Activated naive CD4-positive, alpha-beta T cell treated with anti-CD3 and anti-CD28 coated beads for 36 hours (primary cell): ENCODE measurements at places on chromosomes 5 and 9.

- no peak overlapping the region for H3K27ac ChIP-seq
- H3K27me3 ChIP-seq = peaks cover 4% of the 10 kb centered on the region
- H3K4me3 ChIP-seq = no peak overlapping the region
- H3K36me3 ChIP-seq = no peaks in the 10 kb centered on the region
Observed at GRCh38 chr9:85142968-85143367, 473.4 kb downstream of the NTRK2 start.

- no peak overlapping the region for H3K4me3 ChIP-seq
- DNase-seq = no peak
- no peak overlapping the region for H3K27ac ChIP-seq
- peaks cover 23% of the 10 kb centered on the region for H3K36me3 ChIP-seq
- no peaks in the 10 kb centered on the region for H3K27me3 ChIP-seq
Observed at GRCh38 chr5:149849966-149850910, 94.4 kb downstream of the PDE6A start.

DNA sequence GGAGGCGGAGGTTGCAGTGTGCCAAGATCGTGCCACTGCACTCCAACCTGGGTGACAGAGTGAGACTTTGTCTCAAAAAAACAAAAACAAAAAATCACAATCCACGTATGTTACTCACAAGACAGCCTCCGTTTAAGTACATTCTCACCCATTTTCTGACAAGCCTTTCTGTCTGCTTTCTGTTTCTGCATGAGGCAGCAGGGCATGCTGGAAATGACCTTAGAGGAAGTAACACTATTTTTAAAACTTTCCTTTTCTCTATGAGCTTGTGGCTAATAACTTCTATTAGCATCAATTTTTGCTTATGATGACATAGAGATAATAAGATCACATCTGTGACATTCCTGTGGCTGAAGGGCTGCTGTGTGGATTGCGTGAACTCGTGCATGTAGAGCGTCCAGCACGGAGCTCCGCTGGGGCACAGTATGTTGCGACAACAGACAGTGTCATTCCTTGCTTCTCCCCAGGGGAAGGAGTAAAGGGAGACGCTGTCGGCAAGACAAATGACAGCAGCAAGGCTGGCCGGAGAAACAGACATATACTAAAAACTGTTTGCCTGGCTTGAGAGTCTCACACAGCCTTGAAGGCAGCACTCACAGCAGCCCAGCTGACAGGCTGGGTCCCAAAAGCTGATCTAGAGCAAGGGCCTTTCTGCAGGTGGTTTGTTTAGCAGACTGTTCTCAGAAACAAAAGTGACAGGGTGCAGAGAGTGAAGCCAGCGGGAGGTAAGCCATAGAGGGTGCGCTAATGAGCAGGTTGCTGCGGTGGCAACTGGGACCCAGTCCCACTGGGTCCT lies 1.6 kb downstream of the BTNL3 start:
- H3K4me3 ChIP-seq = no peak overlapping the region
- no peaks in the 10 kb centered on the region for H3K4me1 ChIP-seq
- peaks cover 24% of the 10 kb centered on the region for H3K27me3 ChIP-seq
- no peak overlapping the region for H3K27ac ChIP-seq

DNA sequence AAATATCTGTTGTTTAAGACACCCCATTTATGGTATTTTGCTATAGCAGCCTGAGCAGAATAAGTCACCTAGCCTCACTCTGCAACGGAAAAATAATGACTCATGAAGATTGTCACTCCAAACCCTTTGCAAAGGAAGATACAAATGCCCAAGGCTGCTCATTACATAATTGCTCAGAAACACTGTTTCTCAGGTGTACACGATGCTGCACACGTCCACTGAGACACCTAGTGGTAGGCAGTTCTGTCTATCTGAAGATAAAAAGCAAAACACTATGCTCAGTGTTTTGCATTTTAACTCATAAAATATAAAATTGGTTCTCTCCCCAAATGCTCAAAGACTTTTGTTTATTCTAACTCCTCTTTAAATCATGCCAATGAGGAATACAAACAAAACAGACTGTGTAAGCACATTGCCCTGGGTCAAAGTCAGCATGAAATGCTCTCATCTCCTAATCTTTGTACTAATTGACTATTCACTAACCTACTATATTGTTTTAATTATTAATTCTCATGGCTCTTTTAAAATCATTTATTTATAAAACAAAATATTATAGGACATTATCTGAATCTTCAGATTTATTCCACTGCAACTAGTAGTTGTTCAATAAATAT lies 7.7 kb upstream of the TSLP start:
- H3K36me3 ChIP-seq = no peaks in the 10 kb centered on the region
- no peak overlapping the region for H3K4me3 ChIP-seq
- peaks cover 31% of the 10 kb centered on the region for H3K27me3 ChIP-seq

GRCh38 chr5:146721073-146721815 lies 157.3 kb downstream of the PPP2R2B start:
- no peak for DNase-seq
- no peaks in the 10 kb centered on the region for H3K4me1 ChIP-seq
- H3K27ac ChIP-seq = no peak overlapping the region
- H3K27me3 ChIP-seq = no peaks in the 10 kb centered on the region

- no peaks in the 10 kb centered on the region for H3K27me3 ChIP-seq
- peaks cover 9% of the 10 kb centered on the region for H3K4me1 ChIP-seq
- DNase-seq = no peak
- H3K27ac ChIP-seq = no peak overlapping the region
Observed at GRCh38 chr5:80917631-80918030, 42.5 kb upstream of the RASGRF2 start.

GRCh38 chr9:3125602-3126405 lies 281.9 kb upstream of the PUM3 start:
- no peaks in the 10 kb centered on the region for H3K4me1 ChIP-seq
- H3K27me3 ChIP-seq = peaks cover 26% of the 10 kb centered on the region
- no peaks in the 10 kb centered on the region for H3K36me3 ChIP-seq
- H3K27ac ChIP-seq = no peak overlapping the region
- no peak overlapping the region for H3K4me3 ChIP-seq

DNA sequence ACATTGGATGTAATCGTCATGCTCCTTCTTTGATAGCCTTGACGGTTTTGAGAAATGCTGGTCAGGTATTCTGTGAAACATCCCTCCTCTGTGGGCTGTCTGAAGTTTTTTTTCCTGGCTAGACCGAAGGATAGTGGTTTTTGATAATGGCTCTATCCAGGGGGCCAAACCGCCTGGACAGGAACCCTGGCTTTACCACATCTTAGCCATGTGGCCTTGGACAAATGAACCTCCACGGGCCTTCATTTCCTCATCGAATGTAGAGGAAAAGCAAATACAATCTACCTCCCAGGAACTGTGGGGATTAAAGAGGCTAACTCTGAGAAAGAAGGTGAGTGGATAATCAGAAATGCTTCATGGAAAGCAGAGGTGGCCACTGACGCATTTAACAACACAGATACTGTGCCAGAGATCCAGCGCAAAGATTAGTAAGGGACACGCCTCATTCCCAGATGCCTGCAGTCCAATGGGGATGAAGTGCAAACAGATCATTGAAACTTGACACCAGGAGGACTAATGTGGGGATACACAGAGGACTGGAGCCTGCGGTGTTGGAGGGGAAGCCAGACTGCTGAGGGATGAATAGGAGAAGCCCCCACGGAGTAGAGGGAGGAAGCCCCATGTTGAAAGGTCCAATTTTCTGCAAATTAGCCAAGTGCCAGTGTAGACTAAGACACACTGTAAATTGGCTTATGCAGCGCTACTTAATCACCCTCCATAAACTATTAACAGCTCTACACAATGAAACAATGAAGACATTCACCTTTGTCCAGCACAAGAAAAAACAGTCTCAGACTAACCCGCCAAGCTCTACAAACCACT lies 41.6 kb downstream of the MYO10 start:
- H3K4me1 ChIP-seq = no peaks in the 10 kb centered on the region
- H3K27ac ChIP-seq = no peak overlapping the region
- no peak for DNase-seq
- no peaks in the 10 kb centered on the region for H3K36me3 ChIP-seq
- no peaks in the 10 kb centered on the region for H3K27me3 ChIP-seq

DNA sequence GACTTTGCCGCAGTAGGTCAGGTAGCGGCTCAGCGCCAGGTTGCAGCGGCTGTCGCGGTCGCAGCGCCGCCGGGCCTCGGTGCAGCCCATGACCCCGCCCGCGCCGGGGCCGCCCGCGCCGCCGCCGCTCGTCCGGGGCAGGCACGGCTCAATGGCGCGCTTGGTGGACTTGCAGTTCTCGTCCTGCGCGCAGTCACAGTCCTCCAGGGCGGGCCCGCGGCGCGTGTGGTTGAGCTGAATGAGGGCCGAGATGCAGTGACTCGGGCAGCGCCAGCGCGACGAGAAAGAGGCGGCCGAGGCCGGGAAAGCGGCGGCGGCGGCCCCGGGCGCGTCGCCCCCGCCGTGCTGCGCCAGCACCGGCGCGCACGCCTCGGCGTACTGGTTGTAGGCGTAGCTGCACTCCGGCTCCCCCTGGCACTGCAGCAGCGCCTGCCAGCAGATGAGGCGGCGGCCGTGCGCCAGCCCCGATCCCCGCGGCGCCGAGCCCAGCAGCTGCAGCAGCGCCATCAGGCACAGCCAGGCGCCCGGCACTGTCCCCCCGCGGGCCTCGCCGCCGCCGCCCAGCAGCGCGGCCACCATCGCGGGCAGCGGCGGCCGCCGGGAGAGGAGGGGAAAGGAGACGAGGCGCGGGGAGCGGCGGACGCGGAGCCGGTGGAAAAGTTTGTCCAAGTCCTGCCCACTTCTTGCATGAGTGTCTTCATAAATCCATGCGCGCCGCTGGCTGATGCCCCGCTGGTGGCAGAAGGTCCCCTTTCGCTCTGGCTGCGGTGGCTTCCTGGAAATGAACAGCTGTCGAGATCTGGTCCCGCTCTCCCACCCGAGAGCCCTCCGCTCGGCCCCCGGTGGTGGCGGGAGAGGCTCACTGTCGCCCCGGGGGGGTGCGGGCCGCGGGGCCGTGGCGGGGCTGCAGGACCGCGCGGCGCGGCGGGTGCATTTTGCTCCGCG lies 833 bp downstream of the GAS1 start:
- H3K36me3 ChIP-seq = no peaks in the 10 kb centered on the region
- H3K4me3 ChIP-seq = peak overlapping the region; percentile 68
- H3K4me1 ChIP-seq = peaks cover 2% of the 10 kb centered on the region
- H3K27ac ChIP-seq = no peak overlapping the region

DNA sequence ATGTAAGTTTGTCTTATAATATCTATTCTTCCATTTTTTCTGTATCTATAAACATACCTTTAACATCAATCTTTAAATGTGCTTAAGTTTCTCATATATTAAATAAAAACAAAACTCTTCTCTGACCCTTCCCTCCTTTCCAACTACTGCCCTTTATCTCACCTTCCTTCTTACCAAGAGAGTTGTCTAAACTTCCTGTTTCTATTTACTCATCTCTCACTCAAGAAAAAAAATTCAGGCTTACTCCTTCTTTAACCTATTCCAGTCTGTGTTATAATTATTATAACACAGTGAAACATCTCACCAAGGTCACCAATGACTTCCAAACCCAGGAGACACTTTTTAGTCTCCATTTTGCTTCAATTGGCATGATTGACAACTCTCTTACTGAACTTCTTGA lies 140.9 kb downstream of the CCDC171 start:
- DNase-seq = no peak
- H3K36me3 ChIP-seq = no peaks in the 10 kb centered on the region
- no peak overlapping the region for H3K4me3 ChIP-seq
- no peaks in the 10 kb centered on the region for H3K27me3 ChIP-seq
- H3K27ac ChIP-seq = no peak overlapping the region

- no peak for DNase-seq
- peaks cover 3% of the 10 kb centered on the region for H3K27me3 ChIP-seq
- H3K4me3 ChIP-seq = no peak overlapping the region
- H3K36me3 ChIP-seq = no peaks in the 10 kb centered on the region
- H3K27ac ChIP-seq = no peak overlapping the region
- H3K4me1 ChIP-seq = no peaks in the 10 kb centered on the region
Observed at GRCh38 chr9:108039493-108039892, 549.9 kb upstream of the KLF4 start.

GRCh38 chr5:33526755-33527154 lies 86.0 kb downstream of the TARS1 start:
- no peak for DNase-seq
- H3K4me1 ChIP-seq = no peaks in the 10 kb centered on the region
- H3K27me3 ChIP-seq = no peaks in the 10 kb centered on the region
- H3K27ac ChIP-seq = no peak overlapping the region
- no peaks in the 10 kb centered on the region for H3K36me3 ChIP-seq

- no peaks in the 10 kb centered on the region for H3K36me3 ChIP-seq
- no peaks in the 10 kb centered on the region for H3K4me1 ChIP-seq
- no peak overlapping the region for H3K27ac ChIP-seq
Observed at GRCh38 chr9:130991778-130992681, 16.9 kb upstream of the LAMC3 start.

DNA sequence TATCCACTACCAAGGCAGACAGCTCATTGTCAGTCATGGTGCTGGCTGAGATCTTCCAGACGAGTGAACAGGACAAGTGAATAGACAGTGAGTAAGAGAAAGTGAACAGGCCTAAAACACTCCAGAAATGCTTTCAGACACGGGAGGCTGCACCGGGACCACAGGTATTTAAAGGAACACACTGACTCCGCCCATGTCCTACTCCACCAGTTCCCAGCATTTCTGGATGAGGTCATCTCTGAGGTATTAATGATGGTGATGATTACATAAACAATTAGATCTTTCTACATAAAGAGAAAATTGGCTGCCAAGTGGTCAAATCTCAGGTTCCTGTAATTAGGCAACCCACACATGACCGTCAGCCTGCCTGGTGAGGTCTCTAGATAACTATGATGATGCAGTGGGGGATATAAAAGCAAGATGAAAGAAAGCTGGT lies at the start of gene ACTBL2:
ACTBL2 (minus strand) TSS at position 141 of the 436 bp plus-strand sequence; CDS start at position 37, 104 bp downstream.
- DNase-seq = no peak
- H3K4me1 ChIP-seq = no peaks in the 10 kb centered on the region
- H3K27ac ChIP-seq = no peak within 1 kb of the TSS
- no peaks in the 10 kb centered on the region for H3K27me3 ChIP-seq
- H3K36me3 ChIP-seq = no peaks in the 10 kb centered on the region
- H3K4me3 ChIP-seq = no peak within 1 kb of the TSS

DNA sequence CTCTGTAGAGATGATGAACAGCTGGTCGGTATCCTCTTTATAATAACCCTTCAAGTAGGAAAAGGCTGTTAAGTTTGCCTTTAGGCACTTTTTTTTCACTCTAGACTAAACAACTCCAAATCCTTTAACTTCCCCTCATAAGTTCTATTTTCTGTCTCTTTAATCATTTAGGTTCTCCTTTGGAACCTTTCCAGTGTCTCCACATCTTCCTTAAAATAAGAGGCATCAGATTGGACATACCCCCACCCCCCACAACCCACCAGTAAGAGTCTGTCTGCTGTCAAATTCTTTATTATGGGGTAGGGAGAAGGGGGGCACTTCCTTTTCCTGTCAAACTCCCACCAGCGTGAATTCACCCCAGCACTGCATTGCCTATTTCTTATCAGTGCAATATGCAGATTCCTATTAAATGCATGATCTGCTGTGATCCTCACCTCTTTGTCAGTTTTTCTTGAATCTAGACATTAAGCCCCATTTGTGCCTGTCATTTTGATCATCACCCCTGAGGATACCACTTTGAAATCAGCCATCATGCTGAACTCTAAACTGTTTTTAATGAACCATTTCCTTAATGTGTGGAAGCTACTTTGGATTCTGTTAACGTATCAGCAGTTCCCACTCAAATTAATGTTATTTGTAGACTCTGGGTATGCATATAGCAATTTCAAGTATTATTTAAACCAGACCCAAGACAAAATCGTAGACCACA lies 212.2 kb downstream of the PDZD2 start:
- no peak overlapping the region for H3K4me3 ChIP-seq
- H3K36me3 ChIP-seq = no peaks in the 10 kb centered on the region
- no peak overlapping the region for H3K27ac ChIP-seq
- DNase-seq = no peak
- peaks cover 18% of the 10 kb centered on the region for H3K27me3 ChIP-seq
- H3K4me1 ChIP-seq = peaks cover 15% of the 10 kb centered on the region
